ENCODE measurements at places on chromosomes 12 and 14.

GRCh38 chr12:130031571-130032189 is 127.9 kb upstream of the TMEM132D start:
- peak; percentile 68 for DNase-seq

- DNase-seq = no peak
These were observed 30.6 kb upstream of the TUBA1A start for GRCh38 chr12:49219417-49220026.

GRCh38 chr14:63895510-63895909 is 42.7 kb downstream of the SYNE2 start:
- peak; percentile 22 for DNase-seq

GRCh38 chr12:108414021-108414420 is 74.9 kb upstream of the CMKLR1 start:
- DNase-seq = no peak

- DNase-seq = no peak
These were observed 361.5 kb downstream of the EGLN3 start for GRCh38 chr14:33589334-33589733.

DNA sequence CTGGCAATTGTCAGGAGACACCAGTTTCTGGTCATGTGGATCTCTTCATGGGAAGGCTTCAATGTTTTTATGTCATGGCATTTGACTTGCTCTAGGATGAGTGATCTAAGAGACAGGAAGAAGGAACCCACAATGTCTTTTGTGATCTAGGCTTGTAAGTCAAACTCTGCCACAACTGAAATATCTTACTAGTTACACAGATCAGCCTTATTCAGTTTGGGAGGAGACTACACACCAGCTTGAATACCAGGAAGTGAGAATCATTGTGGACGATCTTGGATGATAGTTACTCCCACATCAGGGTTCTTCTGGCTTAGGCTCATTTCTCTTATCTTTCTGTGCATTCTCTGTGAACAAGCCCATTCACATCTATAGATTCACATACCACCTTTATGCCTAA is 236.2 kb upstream of the FBXO33 start:
- DNase-seq = no peak

DNA sequence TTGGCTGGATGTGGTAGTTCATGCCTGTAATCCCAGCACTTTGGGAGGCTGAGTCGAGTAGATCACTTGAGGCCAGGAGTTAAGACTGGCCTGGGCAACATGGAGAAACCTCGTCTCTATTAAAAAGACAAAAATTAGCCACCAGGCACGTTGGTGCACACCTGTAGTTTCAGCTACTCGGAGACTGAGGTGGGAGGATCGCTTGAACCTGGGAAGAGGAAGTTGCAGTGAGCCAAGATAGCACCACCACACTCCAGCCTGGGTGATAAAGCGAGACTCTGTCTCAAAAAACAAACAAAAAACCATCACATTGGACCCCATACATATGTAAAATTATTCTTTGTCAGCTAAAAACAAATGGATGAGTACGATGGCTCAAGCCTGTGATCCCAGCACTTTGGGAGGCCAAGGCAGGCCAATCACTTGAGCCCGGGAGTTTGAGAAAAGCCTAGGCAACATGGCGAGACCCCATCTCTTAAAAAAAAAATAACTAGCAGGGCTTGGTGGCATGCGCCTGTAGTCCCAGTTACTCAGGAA is 43.9 kb downstream of the LIMA1 start:
- no peak for DNase-seq

GRCh38 chr14:28952666-28953065 is 186.1 kb downstream of the FOXG1 start:
- DNase-seq = peak; percentile 69

- DNase-seq = no peak
These were observed 4.6 kb upstream of the SLC22A17 start for GRCh38 chr14:23357261-23357660.

GRCh38 chr14:68949601-68949965 is 29.5 kb downstream of the ACTN1 start:
- DNase-seq = no peak

DNA sequence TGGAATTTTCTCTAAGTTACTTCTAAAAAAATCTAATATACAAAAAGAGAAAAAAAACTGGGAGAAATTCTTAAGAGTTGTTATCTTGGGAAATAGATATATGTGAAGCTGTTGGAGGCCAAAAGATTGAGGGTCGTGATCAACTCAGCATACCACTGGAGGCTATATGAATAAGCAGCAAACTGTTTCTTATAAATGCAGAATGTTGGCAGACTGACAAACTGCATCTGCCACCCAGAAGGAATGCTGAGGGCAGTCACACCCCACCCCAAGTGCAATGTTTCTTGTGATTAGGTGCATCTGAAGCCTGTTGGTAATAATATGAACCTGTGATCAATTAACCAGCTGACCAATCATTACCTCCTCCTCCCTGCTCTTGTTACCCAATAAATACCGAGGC is 818.6 kb upstream of the MGAT4C start:
- no peak for DNase-seq

GRCh38 chr14:94058674-94059138 is 22.3 kb downstream of the DDX24 start:
- no peak for DNase-seq

DNA sequence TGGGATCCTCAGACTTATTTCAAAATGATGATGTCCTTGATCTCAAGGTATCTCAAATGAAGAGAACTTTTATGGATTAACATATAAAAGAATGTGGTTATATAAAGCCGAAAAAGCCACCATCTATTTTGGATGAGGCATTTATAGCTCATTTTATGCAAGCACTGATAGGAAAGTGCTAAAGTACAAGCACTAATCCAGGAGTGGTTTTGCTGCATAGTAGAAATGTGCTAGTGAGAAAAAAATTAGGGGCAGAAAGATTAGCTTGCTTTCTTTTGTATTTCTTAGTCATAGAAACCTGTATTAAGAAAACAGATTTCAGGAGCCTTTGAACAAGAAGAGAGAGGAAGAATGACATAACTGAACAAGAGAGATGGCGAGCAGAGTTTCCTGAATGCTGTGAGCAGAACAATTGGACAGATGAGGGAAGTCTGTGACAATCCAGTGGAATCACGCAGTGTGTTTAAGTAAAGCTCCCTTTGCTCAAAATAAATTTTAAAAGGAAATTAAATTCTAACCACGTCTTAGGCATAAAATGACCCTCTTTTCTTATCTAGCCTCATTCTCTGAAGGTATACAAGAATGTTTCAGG is 238.2 kb upstream of the NOVA1 start:
- DNase-seq = no peak

GRCh38 chr12:131060011-131060703 is 106.5 kb downstream of the ADGRD1 start:
- no peak for DNase-seq

DNA sequence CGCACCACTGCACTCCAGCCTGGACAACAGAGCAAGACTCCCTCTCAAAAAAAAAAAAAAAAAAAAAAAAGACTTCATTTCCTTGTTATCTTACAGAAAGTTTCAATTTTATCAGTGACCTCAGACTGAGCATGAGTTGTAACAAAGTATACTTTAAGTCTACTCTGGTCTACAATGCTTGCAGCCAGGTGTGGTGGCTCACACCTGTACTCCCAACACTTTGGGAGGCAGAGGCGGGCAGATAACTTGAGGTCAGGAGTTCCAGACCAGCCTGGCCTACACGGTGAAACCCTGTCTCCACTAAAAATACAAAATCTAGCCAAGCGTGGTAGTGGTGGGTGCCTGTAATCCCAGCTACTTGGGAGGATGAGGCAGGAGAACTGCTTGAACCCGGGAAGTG is 18.0 kb downstream of the HNRNPC start:
- DNase-seq = no peak

DNA sequence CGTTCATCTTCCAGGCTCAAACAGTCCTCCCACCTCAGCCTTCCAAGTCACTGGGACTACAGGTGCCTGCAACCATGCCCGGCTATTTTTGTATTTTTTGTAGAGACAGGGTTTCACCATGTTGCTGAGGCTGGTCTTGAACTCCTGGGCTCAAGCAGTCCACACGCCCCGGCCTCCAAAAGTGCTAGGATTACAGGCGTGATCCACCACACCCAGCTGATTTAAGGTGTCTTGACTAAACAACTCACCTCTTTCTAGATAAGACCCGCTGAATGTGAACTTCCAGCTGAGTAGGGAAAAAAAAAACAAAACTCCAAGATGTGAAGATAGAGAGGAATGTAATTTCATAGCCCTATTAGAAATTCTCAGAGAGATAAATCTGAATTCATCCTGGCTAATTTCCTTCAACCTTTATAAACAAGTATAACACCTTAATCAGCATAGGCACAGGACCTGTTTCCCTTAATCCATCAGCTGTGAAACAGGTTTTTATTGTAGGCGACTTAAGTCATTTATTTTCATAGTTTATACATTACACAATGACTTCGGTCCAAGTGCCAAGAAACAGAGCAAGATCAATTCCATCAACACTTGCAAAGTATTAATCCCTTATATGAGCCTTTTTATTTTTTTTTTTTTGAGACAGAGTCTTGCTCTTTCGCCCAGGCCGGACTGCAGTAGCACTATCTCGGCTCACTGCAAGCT is 51.5 kb downstream of the HCAR2 start:
- no peak for DNase-seq

DNA sequence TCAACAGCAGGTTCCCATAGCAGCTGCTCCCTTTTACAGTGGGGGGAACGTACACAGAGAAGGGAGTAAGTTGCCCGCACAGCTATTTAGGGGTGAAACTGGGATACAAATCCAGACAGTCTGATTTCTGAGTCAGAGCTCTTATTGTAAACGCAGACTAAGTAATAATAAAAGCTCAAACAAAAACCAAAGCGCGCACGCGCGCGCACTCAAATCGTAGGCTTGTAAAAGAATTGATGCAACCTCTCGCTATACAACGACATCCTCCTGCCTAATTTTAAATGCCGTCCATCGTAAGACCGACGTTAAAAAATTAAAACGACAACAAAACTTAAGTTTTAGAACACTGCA is 747 bp upstream of the DACT1 start:
- no peak for DNase-seq

GRCh38 chr14:72957213-72957612 is 30.9 kb downstream of the DCAF4 start:
- DNase-seq = no peak

DNA sequence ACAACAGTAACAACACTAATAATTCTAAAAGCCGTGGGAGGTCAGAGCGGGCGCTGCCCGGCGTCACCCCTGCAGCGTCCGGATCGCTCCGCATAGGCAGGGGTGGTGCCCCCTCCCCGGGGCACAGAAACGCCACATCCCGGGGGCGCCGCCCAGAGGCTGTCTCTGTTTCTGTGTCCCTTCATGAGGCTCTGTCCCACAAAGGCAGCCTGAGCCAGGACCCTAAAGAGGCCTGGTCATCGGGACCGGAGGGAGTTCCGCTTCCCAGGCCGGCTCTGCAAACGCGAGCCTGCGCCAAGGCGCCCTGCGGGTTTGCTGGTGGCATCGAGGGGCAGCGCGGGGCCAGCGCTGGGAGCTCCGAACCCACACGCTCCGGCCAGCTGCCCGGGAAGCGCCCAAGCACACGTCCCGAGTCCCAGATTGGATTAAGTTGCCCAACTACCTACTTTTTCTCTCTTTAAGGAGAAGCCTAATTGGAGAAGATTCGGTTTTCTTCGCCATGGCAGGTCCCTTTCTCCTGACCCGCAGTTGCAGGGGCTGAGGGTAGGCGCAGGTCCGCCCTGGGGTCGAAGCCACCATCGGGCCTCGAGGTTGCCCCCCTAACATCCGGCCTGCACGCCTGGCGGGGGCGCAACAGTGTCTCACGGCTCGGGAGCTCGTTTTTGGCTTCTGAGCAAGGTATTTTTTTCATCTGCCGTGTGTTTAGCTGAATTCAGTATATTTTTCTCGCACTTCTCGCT is 421.7 kb downstream of the VRK1 start:
- DNase-seq = peak; percentile 11

DNA sequence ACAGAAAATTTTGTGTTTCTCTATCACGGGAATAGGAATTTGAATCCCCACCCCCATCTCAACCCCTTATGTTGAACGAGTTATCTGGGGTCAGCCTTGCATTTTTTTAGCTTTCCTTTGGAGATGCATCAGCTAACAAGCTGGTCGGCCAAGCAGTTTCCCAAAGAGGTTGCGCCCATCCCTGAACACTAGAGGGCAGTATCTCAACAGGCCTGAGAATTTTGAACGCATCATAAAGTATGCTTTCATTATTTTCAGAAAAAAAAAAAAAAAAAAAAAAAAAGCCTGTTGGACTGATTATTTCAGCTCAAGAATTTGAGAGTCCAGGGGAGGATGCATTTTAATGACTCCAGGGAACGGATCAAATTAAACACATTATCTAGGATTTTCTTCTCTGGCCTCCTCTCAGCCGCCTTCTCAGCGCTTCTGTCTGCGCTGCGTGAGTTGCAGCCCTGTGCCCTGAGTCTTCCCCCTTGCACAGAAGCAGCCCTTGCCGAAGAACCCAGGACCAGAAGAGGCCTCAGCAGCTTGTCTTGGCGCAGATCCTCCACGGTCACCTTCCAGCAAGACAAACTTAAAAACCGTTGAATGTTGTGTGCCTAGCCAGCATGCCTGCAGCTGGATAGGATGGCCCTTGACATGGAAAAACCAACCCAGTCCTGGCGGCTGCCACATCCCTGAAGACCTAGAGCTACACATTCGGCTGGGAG is 76.6 kb upstream of the GZMB start:
- DNase-seq = peak; percentile 69

Measured in NCI-H345 (cell line).